ENCODE measurements at places on chromosomes 5 and 9. TPM values are rescaled to one million over a fixed set of nuclear protein-coding genes. Genes with fewer than 3 reads are reported as not detected.

Gene PROB1
- total RNA-seq = 0.67 TPM

DNA sequence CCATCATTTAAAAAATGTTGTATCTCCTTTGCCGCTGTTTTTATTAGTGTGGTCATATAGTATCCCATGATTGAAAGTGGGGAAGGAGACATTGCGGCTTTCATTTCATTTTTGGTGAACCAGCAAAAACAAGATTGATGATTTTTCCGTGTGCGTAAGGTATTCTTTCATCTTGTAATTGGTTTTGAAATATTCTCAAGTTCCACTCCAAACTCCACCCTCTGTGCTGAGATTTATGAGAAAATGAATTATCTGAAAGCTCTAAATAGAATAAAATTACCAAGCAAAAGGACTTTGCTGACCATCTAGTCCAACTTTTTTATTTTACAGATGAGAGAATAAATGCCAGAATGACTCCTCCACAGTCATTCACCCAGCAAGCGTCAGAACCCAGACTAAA is 103.1 kb upstream of the MPDZ start:
- no peak for DNase-seq

Gene TERT
- total RNA-seq = 2.4 TPM

DNA sequence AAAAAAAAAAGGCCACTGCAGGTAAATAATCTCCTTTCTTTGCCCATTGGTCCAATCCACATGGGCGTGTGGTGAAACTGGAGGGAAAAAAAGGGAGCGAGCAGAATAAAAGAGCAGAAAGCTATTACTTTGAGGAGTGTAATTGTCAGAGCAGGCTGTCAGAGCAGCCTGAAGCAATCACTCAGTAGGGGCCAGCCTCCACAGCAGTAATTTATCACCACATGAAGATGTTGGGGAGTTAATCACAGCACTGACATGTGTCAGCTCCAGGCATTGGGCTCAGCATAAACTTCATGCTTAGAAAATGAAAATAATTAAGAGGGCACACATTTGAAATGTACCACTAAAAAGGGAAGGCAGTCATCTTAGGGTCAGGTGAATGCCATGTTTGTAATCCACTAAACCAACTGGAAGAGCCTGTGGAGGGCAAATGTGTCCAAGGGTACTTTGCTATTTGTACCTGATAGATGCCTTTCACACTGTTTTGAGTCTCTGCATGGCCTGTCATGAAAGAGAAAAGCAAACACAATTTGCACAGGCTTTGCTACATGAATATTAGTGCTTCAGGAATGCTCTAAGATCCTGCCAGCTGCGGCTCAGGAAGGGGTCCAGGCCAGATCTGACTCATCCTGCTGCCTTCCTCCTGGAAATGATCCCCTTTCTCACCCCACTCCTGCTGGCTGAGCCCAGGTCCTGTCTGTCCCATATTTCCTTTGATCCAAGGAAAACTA is 2.9 kb upstream of the PTGER4 start:
- DNase-seq = no peak

- peak; percentile 72 for DNase-seq
Measured at GRCh38 chr5:135508496-135509005, 27.2 kb downstream of the NEUROG1 start.

DNA sequence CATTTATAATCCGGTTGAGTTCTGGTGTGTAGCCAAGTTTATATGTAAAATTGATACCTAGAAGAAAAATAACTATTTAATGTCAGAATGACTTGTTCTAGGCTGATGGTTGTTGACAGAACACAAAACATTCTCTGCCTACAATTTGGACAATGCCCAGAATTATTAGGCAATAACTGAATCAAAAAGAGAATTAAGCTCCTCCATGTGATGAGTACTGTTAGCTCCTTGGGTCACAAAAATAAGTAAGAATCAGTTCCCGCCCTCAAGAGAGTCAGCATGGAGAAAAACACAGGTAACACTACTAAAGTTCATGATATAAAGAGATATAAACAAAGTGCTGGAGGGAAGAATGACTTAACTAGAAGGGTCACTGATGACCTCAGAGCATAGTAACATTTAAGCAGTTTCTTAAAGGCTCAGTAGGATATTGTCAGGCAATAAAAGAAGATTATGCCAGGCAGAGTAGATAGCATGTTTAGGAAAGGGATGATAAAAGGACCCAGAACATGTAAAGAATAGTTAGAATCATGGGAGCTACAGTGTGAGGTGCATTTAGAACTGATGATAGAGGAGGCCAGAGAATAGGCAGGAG is 200.5 kb upstream of the ACTBL2 start:
- no peak for DNase-seq

Gene TRMT10B
- 6.5 TPM for total RNA-seq

DNA sequence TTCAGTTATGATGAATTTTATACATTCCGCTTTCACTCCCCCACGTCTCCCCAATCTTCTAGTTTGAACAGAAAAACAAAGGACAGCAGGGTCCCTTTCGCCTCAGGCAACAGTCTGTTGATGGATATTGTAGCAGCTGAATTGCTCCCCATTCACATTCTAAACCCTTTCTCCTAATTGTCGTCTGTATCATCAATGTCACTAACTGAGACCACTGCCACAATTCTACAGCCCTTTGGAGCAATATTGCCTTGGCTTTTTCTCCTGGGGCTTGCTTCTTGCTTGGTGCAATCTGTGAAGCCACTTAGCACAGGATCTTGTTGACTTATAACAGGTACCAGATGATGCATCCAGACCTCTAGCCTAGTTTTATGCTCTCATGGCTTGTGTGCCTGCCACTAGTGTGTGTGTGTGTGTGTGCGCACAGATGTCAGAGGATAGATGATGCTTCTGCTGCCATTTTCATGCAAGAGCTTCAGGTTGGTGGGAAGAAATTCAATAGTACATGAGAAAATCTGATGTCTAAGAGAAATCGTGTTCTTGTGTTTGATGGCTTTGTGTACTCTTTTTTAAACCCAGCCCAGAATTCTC is 195.2 kb upstream of the ISL1 start:
- peak; percentile 29 for DNase-seq

- no peak for DNase-seq
Measured at GRCh38 chr9:75983319-75984045, 93.0 kb downstream of the PCSK5 start.

DNA sequence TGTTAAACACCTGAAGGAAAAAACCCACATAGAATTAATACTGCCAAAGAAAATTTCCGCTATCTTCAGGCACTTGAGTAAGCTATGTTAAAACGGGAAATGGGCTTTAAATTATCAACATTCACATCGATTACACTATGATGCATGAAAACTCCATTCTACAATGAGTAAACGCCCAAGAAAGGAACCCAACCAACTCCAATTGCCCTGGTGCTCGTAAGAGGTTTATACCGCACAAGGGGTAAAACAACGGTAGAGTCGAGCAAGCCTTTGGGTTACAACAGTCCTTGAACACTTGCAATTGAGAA is 1.0 kb downstream of the AGTPBP1 start:
- DNase-seq = no peak

DNA sequence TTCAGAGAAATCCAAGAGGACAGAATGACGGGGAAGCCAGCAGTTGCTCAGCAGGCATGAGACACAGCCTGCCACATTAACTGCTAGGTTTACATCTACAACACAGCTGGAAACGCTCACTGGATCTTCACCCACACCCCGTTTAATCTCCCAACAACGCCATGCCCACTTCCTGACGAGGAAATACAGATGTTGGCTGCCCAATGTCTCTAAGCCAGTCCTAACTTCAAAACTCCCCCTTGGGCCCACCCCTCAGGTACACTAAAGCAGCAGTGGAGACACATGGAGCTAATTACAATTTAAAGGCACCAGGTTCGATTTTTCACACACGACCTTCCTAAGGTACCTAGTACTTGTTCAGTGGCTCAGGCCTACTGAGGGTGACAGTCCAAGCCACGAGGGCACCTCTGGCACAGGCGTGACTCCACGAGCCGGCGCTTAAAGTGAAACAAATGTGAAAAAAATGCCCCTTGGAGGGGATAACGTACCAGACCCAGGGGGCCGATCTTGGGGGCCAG is 904 bp downstream of the RPL12 start:
- peak; percentile 27 for DNase-seq

Gene OMD
- total RNA-seq = not detected

DNA sequence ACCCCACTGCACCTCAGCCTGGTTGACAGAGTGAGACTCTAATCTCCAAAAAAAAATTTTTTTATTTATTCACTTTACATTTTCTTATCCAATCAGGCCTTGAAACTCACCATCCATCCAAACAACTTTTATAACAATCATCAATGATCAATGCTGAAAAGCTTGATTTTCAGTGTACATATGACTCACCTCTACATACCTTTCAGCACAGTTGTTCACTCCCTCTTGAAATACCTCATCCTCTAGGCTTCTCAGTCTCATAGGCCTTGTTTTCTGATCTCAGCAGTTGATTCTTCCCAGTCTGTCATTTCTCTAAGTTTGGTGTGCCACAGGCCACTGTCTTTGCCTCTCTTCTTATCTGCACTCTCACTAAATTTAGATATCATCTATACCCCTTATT is 36.2 kb downstream of the GRIN3A start:
- no peak for DNase-seq

DNA sequence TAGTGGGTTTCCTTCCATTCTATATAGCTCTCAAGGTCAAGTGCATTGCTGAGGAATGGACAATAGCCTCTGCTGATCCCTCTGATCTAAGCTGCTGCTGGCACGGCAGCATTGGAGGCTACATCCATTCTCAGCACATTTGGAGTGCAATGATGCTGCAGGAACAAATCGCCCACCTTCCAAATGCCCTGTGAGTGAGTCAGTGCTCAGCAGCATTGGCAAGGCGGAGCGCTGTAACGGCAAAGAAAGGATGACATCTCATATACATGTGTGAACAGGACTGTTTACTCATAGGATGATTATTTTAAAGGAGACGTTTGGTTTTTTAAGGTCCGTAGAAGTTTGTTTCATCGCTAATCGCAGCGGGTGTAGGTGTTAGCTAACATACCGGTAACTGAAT is 408.7 kb downstream of the ARHGEF28 start:
- DNase-seq = no peak

- no peak for DNase-seq
Measured at GRCh38 chr9:115016344-115016743, 86.0 kb upstream of the TNFSF8 start.

Gene ZNG1A
- 45.8 TPM for total RNA-seq

DNA sequence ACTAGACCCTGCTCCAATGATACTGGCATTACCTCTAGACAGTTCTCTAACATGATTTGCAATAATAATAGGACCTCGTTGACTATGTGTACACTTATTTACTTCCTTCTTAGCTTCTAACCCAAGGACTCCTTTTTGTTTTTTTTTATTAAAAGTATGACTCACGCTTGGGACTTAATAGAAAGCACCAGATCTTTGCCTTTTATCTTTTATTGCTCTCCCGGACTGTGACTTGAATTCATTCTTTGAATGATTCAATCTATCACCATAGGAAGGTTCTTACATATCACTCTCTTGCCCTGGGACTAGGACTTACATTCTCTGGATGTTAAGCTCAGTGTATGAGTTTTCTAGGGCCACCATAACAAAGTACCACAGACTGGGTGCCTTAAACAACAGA is 9.0 kb downstream of the C9 start:
- DNase-seq = no peak
